ENCODE measurements at places on chromosomes 7 and 10. TPM values are rescaled to one million over a fixed set of nuclear protein-coding genes. Genes with fewer than 3 reads are reported as not detected.

- DNase-seq, result no peak
Observed at GRCh38 chr7:66330961-66331360, 125.8 kb downstream of the TPST1 start.

DNA sequence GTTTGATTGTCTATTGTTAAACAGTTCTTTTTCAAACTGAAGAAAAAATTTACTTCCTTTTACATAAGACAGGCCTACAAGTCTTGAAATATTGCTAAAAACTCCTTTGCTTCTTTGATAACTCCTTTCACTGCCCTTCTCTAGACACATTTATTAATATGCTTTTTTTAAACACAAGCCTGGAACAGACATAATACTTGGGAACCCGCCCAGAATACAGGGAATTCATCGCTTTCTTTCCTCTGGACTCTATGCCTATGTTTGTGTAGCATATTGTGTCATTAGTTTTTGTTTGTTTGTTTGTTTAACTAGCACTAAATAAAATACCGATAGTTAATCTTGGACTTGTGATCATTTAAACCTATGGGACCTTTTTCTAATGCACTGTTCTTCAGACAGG is 42.4 kb upstream of the ABCB4 start:
- no peak for DNase-seq

DNA sequence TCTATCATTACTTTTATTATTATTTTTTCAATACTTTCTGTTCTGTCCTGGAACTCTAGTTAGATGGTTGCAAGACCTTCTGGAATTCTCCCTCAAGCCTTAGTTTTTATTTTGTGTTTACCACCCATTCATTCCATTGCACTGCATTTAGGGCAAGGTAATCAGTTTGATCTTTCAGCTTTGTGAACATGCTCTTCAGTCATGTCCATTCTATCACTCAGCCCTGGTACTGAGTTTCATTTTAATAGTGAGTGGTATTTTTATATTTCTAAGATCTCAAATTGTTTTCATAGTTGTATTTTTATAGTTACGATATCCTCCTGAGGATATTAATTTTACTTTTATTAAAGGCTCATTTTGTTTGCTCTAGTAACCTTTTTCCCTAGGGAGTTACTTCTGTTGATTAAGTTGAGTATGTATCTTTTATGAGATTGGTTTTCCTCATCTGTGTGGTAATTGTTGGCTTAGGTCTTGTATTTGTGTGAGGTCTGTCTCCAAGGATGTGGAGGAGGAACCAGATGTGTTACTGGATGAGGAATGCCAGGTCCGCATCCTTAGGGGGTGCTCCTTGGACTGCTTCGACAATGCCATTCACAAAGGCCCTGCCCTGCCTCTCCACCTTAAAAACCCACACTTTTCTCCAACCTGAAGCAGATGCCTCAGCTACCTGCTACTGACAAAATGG is 46.7 kb upstream of the RAB18 start:
- DNase-seq, result no peak

DNA sequence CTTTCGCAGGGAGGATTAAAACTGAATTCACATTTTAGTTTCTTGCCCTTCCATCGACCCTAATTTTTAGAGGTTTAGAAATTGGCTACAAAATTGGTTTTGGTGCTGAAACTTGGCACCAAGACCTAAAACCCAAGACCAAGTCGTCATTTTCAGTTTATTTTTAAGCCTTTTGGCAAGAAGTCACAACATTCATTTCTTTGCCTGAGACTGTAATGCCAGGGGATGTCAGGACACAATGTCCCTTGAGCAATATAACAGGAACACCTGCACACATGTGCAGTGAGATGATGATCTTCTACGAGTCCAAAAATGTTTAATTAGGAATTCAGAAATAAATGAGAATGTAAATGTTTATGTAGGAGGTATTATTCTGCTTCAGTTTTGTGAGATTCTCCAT is 335.4 kb upstream of the ANKRD30A start:
- no peak for DNase-seq

DNA sequence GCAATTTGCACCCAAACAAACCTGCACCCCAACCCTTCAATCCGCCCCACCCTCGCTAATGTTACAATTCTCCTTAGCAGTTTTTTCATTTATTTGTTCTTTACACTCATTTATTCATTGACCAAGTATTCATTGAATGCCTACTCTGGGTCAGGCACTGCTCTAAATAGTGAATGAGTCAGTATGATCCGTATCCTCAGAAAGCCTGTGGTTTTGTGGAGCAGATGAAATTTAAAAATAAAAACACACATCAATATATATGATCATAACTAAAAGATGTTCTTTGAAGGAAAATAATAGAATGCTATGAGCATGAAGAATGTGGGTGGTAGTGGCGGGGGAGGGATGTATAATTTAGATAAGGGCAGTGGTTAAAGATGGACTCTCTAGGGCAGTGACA is 13.3 kb downstream of the IFIT5 start:
- no peak for DNase-seq

GRCh38 chr7:27714831-27715444 is 25.0 kb upstream of the TAX1BP1 start:
- no peak for DNase-seq

DNA sequence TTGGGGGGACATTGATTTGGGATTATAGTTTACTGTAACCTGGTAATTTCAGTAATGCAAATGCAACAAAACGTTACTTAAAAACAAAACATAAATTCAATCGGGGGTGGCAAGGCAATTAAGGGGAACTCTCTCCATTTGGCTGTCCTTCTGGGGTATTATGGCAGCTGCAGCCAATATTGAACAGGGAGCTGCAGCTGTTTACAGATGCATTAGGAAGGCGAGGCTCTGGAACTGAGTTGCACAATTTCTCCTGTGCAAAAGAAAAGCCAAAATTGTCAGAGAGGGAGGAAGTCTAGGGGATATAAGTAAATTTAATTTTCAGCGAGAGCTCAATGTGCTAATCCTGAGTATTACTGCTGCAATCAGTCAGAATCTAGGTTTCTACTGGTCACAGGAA is 36.1 kb downstream of the NEUROD6 start:
- DNase-seq, result no peak

DNA sequence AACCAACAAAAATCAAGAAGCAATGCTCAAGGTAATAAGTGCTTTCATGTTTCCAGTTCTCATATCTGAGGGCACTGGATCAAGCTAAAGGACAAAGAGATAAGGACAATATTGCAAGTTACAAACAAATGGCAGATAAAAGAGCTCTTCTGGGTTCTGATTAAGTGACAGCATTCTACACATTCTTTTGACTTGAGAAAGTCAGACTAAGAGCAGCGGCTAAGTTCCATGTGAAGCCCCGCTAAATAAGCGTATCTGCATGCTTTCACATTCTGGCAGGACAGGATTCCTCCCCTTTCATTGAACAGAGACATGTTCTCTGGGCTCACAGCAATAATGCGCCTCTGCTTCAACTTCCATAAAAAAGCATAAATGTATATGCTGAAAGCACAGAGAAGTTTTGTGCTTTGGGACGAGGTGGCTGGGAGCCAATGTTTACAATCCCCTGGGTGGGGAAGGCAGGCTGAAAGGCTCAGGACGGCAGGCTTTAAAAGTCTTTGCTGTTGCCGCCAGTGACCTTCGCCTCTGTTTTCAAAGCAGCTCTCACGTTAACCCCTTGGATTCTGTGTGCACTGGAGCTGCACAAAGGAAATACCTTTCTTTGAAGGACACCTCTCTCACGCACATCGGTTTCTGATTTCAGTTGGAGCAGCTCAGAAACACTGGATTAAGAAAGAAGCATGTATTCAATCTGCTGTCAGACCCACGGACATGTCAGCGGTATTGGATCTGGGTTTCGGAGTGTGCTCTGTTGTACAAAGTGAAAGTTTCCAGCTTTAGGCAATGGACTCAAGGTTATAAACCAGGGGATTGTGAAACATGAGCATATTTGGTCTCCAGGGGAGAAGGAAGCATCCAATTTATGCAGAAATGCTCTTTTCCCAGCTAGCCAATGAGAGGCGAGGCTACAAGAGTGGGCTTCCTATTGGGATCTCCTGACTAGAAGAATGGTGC is 105.4 kb upstream of the FAM133B start:
- no peak for DNase-seq

- DNase-seq, result no peak
Observed at GRCh38 chr7:37027557-37028341, 303.5 kb upstream of the AOAH start.

DNA sequence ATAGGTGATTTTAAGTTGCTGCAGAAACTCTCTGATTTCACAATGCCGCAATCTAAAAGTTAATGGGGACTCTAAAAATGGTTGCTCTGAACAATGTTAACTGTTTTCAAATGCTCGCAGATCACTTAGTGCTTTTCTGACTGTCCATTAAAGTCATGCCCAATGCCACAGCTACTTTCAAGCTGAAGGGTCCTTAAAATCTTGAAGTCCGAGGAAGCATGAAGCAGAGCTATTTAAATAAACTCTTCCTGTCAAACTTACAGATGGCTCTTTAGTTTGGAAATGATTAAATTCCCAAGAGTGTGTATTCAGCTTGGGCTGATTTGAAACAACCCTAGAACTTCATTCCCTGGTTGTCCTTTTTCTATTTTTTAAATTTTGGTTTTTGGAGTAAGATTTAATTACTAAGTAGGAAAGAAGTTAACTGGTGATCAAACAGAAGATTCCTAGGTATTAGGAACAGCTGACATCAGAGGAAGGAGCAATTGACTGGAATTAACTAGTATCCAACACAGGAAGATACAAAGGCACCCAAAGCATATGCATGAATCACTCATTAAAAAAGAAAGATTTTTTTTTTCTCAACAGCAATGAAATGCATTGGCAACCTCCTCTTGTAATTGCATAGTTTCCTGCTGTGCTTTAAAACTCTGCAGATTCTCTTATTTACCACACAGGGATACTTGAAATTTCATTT is 105.1 kb downstream of the NRP1 start:
- DNase-seq, result no peak

GRCh38 chr7:157000741-157001653 is 9.5 kb downstream of the MNX1 start:
- DNase-seq, result peak; percentile 17

GRCh38 chr10:53006663-53007526 is 234.3 kb upstream of the MBL2 start:
- DNase-seq, result no peak

GRCh38 chr10:53013201-53013810 is 240.7 kb upstream of the MBL2 start:
- DNase-seq, result no peak

DNA sequence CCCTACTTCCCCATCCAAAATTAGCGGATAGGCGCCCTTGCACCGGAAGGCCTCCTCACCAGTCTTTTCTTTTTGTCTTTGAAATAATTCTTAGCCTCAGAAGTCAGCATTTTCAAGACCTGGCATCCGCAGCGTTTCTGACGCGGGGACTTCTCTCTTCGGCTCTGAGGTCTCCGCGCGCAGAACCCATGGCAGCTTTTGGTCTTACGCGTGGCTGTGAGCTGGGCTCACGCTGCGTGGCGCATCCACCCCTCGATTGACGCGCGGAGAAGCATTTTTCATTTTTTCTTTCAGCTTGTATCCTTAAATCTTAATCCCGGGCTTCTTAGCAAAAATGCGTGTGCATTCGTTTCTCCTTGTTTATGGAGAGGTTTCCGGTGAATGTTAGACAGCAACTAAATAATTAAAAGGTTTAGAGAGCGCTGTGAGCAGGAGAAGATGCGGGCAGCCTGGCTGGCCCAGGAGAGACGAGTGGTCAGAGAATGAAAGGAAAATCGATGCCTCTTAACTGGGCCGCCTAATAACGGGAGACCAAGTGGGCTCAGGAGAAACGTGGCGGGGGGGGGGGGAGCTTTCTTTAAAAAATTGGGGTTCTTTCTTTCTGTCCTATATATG is 2.0 kb upstream of the GATA3 start:
- no peak for DNase-seq

GRCh38 chr10:18540195-18540594 is 111.2 kb downstream of the NSUN6 start:
- DNase-seq, result no peak

The ANKRD30A gene
- total RNA-seq, result not detected

The DLX6 gene
- total RNA-seq, result 4.1 TPM

The GSTO2 gene
- total RNA-seq, result 2.4 TPM

The EZH2 gene
- total RNA-seq, result 38.7 TPM

The DGKB gene
- total RNA-seq, result 9.0 TPM

The ZNF316 gene
- total RNA-seq, result 15.5 TPM
